ENCODE measurements at places on chromosomes 2 and 18.

GRCh38 chr2:31337860-31338259, 76.7 kb downstream of the XDH start:
- DNase-seq = no peak

- no peak for DNase-seq
Observed at GRCh38 chr2:96260387-96261260, 5.2 kb downstream of the TMEM127 start.

DNA sequence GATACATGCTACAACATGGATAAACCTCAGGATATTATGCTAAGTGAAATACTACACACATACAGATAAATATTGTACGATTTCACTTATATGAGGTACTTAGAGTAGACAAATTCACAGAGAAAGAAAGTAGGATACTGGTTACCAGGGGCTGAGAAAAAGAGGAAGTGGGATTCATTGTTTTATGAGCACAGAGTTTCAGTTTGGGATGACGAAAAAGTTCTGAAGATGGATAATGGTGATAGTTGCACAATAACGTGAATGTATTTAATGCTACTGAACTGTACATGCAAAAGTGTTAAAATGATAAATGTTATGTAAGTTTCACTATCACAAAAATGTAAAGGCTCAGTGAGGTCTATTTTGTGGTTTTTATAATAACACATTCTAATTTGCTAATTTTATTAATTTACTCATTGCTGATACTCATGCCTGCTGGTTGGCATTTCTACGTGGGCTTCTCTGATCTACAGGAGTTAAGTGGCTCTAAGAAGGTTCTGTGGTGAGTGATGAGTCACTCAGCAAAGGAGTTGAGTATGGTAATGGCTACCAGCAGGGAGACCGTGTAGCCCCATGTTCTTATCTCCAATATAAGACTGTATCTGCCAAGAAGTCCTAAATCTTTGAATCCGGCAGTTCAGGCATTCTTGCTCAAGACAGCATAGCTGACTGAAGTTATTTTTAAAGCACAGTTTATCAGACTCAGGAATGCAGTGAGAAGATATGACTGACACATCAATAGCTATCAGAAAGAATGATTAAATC, 41.1 kb downstream of the UPP2 start:
- DNase-seq = no peak

DNA sequence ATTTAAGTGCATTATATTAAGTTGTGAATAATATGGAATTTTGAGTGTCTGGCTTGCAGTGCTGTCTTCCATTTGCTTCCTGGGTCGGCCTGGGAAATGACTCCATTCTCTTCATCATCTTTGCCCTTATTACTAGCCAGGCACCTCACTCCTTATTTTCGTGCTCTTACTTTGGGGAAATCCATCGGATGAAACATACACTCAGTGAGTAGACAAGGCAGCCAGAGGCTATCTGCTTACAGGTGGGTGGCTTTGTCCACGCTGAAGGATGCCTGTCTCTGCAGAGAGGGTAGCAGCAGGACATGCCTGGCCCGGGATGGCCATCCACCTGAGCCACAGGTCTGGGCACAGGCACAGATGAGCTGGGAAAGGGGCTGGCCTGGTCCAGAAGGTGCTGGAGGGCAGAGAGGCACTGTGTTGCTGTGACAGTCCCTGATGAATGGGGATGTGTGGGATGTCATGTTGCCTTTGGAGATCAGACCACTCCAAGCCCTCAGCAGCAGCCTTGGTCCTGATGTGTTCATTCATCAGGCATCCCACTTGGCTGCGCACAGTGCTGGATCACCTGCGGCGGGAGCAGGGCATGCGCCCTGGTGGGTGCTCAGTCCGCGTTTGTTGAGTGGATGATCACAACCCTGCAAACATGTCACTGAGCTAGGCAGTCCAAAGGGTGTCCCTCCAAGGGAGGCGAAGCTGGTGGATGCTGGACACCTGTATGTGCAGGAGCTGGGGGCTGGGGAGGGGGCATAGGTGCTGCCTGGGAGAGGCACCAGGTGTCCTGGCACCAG, 236.0 kb downstream of the LDLRAD4 start:
- no peak for DNase-seq

GRCh38 chr2:128275498-128276045, 43.1 kb downstream of the HS6ST1 start:
- DNase-seq = no peak

DNA sequence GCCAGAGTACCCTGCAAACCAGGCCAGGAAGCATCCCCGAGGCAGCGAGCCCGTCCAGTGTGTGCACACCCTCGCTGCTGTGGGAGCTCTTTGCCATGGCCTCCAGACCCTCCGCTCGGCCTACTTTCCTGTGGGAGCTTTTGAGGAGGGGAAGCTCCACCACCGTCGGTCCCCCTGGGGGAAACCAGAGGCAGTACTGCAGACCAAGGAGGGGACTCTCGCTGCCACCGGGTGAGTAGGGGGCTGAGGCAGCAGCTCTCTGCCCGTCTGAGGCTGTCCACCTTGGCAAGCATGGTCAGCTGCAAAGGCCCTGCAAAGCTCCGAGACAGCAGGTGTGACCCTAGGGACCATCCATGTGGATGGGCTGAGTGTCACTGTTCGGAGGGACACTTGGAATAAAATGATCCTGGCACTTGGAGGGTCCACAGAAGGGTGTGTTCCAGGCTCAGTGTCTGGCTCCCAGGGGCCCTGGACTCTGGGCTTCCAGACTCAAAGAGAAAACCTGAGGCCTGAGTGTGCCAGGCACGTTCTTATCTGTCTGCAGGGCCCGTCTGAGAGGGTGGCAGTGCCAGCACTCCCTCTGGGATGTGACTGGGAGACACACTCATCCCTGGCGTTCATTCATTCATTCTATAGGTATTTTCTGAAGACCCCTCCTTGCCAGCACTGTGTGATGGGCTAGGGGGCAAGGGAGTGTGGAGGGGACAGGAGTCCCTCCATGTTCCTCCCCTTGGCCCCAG, 282.8 kb upstream of the HS6ST1 start:
- no peak for DNase-seq

DNA sequence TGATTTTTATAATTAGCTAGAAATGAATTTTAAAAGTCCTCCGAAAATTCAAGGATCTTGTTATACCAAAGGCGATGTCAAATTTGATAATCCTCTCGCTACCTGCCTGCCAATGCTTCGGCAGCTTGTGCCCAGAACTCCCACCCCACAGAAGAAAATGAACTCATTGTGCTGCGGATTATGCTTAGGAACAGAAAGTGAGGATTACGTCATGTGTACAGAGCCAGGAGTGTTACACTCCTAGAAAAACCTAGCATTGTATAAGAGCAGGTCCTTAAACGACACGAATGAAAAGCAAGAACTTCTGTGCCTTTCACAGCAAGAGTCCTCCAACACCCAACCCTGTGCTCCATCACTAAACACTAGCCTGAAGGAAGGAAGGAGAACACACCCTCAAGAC, 168.3 kb downstream of the RNF152 start:
- DNase-seq = no peak

DNA sequence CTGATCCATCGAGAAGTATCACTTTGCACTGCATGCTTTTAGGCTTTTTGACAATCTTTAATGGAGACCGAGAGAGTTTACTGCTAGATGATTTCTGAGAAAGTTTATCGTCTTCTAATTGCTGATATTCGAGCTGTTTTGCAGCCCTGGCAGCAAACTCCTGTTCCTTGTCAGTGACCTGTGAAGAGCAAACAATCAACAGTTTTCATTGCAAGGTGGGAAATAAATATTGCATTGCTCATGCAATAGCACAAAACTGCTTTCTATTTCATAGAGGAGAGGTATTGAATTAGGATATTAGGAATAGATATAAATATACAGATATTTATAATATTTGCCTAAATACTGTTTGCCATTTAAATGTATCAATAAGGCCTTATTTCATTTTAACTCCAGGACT, 65.5 kb downstream of the EPB41L3 start:
- DNase-seq = no peak

DNA sequence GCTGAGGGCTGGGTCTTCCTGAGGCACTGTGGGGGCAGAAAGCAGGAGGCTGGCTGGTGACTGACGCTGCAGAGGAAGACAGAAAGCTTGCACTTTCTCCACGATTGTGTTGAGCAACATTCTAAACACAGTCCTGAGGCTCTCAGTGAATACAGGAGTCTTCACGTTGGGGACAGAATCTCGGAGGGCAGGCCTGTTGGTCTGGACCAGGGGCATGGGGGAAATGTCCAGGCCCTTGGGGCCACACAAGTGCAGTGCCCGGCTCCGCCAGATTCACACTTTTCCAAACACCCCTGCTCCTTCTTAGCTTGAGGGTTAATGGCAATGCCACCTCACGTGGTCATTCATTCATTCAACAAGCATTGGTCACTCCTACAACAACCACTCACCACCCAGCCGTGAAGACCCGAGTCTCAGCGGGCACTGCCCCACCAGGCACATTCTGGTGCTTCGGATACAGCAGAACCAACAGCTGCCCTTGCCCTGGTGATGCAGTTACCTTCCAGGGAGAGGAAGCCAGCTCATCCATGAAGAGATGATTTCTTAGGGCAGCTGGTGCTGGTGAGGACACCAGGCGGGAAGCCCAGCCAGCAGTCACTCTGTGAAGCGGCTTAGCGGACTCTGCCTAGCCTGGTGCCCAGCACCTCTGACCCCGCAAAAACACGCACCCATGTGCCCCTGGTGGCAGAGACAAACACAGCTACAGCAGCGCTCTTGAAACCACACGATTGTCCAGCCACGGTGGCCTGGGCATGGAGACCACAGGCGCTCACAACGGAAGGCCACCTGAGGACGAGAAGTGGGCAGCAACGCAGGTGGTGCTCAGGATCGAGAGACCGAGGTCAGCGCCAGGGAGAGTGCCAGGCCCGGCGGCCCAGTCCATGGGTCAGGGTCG, 10.9 kb upstream of the GPC1 start:
- DNase-seq = no peak

- no peak for DNase-seq
Observed at GRCh38 chr2:241010531-241011295, 12.3 kb downstream of the SNED1 start.

GRCh38 chr18:79643054-79643984, 36.3 kb upstream of the CTDP1 start:
- DNase-seq = no peak

DNA sequence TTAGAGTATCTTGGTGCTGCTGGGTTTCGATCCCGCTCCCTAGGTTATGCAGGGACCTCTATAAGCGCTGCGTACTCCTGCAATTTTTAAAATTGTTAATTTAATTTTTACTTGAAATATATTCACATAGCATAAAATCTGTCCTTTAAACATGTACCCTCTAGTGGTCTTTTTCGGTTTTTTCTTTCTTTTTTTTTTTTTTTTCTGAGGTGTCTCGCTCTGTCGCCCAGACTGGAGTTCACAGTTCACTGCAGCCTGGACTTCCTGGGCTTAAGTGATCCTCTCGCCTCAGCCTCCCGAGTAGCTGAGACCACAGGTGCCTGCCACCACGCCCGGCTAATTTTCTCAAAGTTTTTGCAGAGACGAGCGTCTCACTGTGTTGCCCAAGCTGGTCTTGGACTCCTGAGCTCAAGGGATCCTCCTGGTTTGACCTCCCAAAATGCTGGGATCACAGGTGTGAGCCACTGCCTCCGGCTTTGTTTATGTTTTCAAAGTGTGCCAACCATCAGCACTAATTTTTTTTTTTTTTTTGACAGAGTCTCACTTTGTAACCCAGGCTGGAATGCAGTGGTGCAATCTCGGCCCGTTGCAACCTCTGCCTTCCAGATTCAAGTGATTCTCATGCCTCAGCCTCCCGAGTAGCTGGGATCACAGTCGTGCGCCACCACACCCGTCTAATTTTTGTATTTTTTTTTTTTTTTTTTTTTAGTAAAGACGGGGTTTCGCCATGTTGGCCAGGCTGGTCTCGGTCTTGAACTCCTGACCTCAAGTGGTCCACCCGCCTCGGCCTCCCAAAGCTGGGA, 585 bp upstream of the MOB1A start:
- DNase-seq = no peak

GRCh38 chr2:166972418-166972817, 84.1 kb downstream of the XIRP2 start:
- DNase-seq = no peak

- no peak for DNase-seq
Observed at GRCh38 chr18:45270289-45270771, 344.9 kb upstream of the SLC14A2 start.

All from NCI-H1105 (cell line).